Activated naive CD8-positive, alpha-beta T cell treated with anti-CD3 and anti-CD28 coated beads for 36 hours (primary cell): ENCODE measurements at places on chromosomes 16 and 17. TPM values are rescaled to one million over a fixed set of nuclear protein-coding genes. Genes with fewer than 3 reads are reported as not detected.

GRCh38 chr17:76781056-76781982, 43.4 kb downstream of the MFSD11 start:
- DNase-seq, result no peak

The GPR179 gene
- total RNA-seq, result 0.34 TPM

DNA sequence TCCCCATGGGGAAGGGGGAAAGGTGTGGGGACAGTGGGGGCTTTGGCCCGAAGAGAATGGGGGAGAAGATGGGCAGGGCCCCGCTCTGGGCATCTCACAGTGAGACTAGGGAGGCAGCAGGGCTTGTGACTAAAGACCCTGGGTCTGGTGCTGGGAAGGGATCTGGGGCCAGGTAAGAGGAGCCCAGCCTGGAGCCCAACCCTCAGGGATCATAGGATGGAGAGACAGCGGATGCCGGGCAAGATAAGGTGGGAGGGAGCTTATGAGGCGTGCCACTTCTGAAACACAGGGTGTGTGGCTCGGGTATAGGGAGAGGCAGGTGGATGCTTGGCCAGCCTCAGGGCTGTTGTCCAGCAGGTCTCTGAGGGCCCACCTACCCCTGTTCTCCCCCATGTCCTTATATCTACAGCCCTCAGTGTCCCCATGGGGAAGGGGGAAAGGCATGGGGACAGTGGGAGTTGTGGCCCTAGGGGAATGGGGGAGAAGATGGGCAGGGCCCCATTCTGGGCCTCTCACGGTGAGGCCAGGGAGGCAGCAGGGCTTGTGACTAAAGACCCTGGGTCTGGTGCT, 15.4 kb downstream of the USP6 start:
- no peak for DNase-seq

DNA sequence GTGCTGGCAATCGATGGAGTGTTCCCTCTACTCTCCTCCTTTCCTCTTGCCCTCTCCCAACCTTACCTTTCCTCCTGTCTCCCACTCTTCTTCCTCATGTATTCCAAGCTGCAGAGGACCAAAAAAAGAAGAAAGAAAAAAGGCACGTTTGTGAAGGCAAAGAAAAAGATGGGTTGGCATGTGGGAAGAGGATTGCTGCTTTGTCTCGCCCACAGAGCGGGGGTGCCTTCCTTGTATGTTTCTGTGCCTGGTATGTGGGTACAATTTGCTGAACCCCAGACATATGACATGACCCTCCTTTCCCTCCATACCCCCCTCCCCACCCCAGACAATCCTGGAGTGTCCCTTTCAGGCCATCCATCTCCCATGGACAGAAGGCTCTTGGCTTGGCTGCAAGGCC, 13.1 kb upstream of the CTCF start:
- DNase-seq, result no peak

The TK1 gene
- total RNA-seq, result 150 TPM

- DNase-seq, result no peak
These were observed 32.6 kb upstream of the CBFA2T3 start for GRCh38 chr16:89009343-89010209.

DNA sequence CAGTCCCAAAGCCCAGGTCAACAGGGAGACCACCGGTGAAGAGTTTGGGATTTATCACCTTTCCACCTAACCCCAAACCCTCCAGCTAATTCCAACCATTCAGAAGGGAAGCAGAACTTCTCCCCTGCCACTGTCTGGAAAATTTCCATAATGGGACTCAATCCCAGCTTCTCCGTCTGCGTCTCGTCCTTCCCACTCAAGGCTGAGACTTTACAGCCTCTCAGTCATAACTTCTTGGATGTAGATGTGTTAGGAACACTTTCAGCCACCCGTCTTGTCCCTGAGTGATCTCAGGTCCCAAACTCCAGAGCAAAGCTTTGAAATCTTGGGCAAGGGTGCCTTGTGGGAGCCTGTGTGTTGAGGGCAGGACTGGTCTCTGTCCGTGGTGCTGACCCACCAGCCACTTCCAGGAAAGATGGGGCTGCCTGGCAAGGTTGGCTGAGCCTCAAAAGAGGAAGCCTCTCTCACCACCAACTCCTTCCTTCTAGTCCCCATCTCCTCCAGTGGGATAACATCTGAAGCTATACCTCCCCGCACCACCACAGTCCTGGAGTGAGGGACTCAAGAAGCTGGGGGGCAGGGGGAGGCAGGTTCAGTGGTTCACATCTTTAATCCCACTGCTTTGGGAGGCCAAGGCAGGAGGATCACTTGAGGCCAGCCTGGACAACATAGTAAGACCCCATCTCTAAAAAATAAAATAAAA, 9.3 kb downstream of the GAS2L2 start:
- no peak for DNase-seq

DNA sequence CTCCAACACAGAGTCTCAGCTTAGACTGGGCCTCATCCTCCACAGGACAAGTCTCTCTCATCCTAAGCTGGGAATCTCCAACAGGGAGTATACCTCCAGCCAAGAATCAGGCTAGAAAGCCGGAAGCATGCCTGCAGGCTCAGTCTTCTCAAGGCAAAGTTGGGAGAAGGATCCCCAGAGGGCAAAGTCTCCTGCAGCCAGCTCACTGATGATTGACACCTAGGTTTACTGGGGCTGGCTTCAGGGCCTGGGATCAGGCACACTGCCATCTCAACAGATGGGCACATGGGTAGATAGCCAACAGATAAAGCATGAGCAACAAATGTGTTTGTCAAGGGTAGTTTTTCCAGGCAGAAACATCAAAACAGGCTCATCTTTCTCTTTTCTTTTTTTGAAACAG, 56.1 kb upstream of the TOX3 start:
- no peak for DNase-seq

The NOTUM gene
- total RNA-seq, result 0.19 TPM

DNA sequence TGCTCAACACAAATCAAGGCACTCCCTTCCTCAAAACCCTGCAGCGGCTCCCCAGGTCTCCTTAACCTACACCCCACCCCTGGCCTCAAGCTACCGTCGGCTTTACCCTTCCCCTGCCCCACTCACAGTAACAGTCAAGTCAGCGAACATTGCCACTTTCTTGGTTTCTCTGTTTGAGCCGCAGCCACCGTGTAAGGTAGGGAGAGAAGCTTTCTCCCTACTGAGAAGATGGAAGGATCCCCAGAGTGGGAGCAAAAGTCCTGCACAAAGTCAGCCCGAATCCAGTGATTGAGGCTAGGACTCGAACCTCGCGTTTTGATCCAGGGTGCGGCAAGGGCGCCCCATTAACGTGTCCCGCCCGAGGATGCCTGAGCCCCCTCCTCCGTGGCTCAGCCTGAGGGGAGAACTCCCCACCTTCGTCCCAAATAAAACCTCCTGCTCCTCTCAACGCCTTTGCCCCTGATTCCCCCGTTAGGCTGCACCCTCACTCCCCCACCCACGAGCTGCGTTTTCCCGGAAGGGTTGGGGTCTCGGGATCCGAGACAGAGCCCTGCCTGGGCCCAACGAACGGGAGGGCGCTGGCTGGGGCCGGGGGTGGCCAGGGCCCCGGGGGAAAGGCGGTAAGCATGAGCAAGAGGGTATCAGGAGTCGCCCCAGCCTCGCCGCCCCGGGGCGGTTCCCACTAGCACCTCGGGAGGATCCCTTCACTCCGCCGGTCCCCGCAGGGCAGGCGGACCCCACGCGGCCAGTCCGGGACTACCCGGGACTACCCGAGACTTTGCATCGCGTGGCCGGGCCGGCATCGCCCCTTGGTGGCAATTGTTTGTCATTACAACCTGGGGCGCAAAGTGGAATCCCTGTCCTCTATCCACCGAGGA, 9.9 kb upstream of the NAGS start:
- peak; percentile 74 for DNase-seq
